ENCODE measurements at places on chromosomes 3 and 15.

- DNase-seq, result no peak
These were observed 300.6 kb downstream of the TBL1XR1 start for GRCh38 chr3:176896640-176897039.

DNA sequence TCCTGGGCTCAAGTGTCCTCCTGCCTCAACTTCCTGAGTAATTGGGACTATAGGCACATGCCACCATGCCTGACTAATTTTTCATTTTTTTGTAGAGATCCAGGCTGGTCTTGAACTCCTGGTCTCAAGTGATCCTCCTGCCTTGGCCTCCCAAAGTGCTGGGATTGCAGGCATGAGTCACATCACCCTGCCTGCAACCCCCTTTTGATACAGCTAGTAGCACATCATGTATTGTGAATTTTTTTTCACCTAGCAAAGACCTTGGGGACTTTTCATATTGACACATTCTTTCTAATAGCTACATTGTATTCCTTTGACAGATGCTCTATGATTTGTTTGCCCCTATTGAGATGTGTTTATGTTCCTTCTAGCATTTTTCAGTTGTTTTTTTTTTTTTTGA, 14.2 kb downstream of the IRAK2 start:
- no peak for DNase-seq

DNA sequence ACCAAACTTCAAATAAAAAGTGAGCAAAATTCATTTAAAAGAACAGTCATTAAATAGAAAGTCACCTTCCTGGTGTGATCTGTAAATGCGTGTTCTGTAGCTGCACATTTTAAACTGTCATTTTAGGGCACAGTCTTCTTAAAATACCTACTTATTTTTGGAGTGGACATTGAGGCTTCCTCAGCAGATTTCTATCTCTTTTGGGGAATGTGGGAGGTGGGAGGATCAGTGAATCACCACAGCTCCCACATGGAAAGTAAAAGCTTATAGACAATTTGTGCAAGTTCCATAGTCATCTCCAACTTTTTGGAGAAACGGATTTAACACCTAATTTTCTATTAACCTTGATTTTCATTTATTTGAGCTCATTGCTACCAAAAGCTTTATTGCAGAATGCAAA, 21.0 kb upstream of the MOBP start:
- no peak for DNase-seq

DNA sequence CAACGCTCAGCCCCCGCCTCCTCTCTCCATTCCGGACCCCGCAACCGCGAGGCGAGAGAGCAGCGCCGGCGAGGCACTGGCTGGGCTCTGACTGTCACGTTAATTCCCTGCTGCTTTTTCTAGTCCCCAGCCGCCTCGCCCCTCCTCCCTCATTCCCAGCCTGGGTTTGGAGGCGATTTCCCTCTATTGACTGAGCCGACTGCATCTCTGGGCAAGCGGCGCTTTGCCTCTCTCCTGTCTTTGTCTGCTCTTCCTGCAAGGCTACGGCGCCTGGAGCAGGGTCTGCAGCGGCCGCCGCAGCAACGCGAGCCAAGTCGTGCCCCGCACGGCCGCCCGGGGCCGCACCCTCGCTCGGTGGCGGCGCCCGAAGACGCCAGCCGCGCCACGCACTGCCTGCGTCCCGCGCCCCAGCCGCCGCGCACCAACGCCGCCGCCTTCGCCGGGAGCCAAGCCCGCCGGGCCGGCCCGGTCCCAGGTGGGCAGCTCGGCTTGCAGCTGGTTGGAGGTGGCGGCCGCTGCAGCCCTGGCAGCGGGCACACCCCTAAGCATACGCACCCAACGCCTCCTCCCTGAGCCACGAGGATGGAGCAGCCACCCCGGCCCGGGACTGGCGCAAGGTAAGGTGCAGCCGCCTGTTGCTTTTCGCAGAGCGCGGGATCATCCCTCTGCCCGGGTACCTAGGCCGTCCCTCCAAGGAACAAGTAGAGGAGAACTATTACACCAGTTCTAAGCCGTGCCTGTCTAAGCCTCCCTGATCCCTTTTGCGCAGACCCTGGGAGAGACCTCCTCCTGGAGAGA, at the start of gene LRRC3B:
Gene LRRC3B (plus strand): TSS at position 152 of the 798 bp plus-strand sequence. CDS start 86,901 bp downstream, outside the sequence.
- DNase-seq, result no peak

GRCh38 chr3:141955175-141955574, 78.7 kb downstream of the ATP1B3 start:
- DNase-seq, result no peak

GRCh38 chr15:70156671-70157271, 59.1 kb upstream of the TLE3 start:
- DNase-seq, result no peak

DNA sequence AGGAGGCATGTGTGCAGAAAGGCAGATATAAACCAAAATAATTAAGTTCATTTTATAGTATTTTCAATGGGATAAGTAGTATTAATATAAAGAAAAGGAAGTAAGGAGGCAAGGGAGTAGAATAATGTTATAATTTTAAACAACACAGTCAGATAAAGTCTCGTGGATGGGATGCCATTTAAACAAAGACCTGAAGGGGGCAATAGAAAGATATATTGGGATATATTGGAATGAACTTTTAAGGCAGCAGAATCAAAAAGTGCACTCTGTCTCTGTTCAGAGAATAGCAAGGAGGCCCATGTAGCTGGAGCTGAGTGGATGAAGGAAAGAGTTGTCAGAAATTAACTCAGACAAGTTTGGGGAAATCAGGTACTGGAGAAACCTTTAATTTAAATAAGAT, 158.7 kb downstream of the CGGBP1 start:
- DNase-seq, result no peak

DNA sequence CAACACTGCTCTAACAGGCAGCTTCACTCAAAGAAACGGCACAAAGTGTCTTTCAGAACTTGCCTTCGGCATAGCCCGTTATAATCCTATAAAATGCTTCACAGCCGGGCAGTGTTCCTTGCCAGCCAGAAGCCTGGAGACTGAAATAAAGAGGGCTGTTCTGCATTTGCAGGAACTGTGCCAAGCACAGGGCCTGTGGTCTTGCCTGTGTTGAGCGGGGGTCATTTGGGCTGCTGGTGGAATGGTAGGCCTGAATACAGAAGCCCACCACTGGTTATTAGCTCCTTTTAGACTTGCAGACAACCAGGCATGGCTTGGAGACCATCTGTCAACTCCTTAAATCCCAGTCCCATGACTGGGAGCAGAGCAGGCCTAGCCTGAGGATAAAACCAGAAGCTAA, 4.7 kb upstream of the ARHGEF3 start:
- DNase-seq, result no peak

DNA sequence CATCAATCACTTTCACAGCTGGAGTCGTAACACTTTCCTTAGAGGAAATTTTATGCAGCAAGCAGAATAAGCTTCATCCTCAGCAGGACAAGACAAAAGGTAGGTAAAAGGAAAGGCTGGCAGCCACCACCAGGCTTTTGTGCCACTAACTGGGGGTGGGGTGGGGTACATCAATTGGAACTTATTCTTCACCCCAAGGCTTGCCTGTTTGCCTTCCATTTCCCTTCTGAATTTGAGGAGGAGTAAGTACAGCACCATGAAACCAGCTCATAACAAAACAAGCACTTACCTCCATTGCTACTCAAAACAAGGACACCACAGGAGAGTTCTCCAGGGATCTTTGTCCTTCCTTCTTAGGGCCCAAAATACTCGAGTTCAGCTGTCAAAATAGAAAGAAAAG, 296.8 kb downstream of the ARRDC4 start:
- no peak for DNase-seq

DNA sequence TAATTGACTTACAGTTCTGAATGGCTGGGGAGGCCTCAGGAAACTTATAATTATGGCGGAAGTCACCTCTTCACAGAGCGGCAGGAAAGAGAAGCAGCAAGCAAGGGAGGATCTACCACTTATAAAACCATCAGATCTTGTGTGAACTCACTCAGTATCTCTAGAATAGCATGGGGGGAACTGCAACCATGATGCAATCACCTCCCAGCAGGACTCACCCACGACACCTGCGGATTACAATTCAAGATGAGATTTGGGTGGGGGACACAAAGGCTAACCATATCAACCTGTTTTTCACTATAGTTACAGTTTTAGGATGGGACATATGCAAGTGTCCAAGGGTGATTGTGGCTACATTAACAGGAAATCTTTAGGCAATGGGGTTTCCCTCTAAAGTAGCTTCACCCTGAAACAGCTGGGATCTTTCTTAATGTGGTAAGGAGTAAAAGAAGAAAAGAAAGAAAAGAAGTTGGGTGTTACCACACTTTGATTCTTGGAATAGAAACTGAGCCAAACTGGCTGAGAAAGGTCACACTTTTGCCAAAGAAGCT, 453.8 kb downstream of the OTOL1 start:
- no peak for DNase-seq

DNA sequence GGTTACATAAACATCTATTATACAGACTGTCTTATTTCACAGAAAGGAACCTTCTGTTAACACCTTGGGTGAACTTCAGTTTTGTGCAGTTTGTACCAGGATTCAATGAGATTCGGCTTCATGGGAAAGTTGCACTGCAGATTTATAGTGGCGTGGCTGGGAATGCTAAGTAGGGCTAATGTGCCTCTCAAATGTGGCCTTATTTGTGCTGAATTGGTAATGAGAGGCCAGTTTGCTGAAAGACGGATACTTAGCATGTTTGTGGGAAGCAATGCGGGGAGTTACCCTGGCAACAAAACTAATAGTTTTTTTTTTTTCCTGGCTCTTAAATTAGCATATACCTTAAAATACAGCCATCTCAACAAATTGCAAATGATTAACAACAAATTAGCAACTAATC, 28.6 kb upstream of the CEMIP start:
- DNase-seq, result no peak

DNA sequence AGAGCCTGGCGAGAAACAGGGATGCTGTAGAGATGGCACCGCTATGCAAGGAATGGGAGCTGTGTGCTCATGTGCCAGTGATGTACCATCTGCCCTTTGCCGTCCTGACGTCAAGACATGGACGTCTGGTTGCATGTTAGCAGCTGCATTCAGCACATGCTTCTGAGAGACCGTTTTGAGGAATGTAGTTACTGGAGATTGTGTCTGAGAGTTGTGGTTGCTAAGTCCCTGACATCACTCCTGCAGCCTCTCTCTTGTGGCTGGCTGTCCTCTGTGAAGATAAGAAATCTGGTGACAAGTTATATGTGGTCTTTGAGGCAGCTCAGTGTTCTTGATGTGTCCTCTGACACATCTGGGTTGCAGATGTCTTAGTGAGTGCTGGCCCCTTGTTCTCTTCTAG, 165.1 kb downstream of the APBA2 start:
- DNase-seq, result no peak

DNA sequence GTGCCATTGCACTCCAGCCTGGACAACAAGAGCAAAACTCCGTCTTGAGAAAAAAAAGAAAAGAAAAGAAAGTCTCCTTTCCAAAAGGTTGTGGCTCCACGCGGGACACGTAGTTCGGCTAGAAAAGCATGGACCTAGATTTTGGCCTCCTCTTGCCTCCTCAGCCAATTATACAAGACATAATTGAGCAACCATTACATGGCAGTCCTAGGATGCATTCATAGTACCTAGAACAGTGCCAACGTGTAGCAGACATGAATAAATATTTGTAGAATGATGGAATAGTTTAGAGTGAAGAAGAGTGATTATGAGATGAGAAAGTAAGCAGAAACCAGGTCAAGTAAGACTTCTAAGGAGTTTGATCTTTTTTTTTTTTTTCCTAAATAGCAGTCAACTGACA, 112.5 kb downstream of the ZNF609 start:
- DNase-seq, result no peak

DNA sequence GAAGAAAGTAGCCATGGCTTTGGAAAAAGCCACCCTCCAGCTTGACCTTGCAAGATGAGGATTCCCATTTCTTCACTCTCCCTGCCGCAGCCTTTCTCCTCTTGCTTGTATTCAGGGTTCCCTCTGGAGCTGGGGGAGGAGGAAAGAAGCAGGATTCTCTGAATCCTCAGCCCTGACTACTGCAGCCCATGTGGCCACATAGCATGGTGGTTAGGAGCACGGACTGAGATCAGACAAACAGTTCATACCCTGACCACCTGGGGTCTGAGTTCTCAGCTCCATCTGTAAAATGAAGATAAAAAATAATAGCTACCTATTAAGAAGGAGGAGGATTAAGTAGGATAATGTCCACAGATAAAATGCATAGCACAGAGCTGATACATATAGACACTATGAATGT, 72.3 kb downstream of the NMD3 start:
- DNase-seq, result no peak

GRCh38 chr3:43892526-43892925, 201.8 kb downstream of the ABHD5 start:
- DNase-seq, result no peak

- DNase-seq, result no peak
These were observed 51.5 kb downstream of the CFAP92 start for GRCh38 chr3:128942161-128942952.

GRCh38 chr3:103609472-103609871, 1174.7 kb downstream of the ZPLD1 start:
- no peak for DNase-seq

DNA sequence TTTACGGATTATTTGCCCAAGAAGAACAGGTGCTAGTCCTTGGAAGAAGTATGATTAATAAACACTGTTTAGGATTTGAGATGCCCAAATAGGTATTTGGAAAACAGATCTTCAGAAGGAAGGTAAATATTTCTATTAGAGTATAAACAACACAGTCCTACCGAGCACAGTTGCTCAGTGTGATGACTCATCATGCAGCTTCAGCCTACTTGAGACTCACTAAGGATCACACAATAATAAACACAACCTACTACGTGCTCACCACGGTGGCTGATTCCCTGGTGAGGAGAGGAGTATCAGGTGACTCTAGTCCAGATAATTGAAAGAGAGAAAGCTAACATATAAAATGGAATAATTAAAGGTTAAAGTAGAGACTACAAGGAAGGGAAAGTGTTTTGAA, 72.0 kb downstream of the PDZRN3 start:
- DNase-seq, result no peak

DNA sequence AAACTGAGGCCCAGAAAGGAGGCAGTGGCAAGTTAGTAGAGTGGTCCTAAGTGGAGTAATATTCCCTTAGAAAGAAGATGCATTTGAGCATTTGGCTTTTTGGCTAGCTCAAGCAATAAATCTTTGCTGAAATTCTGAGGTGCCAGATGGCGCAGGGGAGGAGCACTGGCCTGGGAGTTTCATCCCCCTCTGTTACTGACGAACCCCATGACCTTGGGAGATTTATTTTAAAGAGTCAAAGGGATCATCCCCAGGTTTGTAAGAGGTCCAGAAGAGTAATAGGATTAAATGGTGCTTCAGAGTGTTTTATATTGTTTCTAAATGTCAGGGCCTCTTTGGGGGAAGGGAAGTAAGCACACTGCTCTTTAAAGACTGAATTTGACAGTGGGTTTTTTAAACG, 85.1 kb upstream of the PIAS1 start:
- DNase-seq, result no peak

DNA sequence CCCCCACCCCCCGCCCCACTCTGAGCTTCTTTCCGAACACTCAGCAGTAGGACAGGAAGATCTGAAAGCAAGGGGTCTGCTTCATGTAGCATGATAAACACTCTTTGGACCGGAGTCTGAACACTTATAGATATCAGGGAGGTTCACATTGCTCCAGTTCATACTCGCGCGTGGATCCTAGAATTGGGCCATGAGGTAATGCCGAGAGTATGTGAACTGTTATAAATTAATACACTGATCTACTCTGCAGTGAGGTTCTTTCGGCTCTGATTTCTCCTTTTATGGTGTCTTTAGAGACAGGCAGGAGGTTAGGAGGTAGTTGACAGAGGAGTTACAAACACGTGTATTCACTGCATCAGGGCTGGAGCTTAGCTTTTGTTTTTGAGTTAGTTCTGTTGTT, 223.0 kb downstream of the THSD4 start:
- DNase-seq, result no peak

All from activated T-helper 1 cell treated with anti-CD3 and anti-CD28 coated beads, Interleukin-2, amount 50 U/mL, for 16 hours (primary cell).